H9 (cell line): ENCODE measurements at places on chromosomes 6 and 20.

GRCh38 chr6:11675601-11676000 lies 103.0 kb downstream of the ADTRP start:
- DNase-seq: no peak

DNA sequence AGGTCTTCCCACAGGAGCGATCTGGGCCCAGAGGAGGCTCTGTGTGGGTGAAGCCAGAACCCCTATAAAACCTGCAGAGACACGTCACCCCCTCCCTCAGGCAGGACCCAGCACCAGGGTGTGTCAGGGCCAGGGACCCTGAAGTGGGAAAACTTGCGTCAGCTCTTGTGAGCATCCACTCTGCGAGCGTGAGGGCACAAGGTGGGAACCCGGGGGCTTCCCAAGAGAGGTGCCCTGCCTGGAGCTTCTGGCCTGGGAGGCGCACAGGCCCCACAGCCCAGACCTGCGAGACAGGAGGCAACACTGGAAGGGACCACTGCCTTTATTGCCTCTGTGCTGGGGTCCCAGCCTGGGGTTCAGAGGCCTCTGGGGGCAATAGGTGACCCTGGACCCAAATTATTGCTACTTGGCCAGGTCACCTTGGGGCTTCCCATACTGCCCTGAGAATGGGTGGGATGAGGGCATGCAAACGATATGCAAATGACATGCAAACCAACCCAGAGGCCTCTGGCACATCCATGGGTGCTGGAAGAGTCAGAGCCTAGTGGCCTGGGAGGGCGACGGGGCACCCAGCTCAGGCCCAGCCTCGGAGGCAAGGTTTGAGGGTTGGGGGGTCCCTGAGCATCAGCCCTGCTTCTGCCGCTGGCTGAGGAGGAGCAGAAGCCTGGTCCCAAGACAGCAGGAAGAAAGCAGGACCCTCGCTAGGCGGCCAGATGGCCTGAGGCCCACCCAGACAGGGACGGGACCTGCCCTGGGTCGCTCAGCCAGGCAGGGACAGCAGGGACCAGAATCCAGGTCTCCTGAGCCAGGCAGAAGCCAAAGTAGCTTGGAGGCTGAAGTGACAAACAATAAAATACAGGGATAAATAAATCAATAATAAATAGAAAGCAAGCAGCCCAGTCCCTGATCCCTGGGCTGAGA lies 5.1 kb upstream of the C20orf144 start:
- DNase-seq: no peak

GRCh38 chr6:52577022-52577777 lies at the start of gene TRAM2:
TSS of gene TRAM2 (minus strand) at chr6:52577060. CDS start at chr6:52576915, 145 bp downstream.
- DNase-seq: peak; percentile 80

DNA sequence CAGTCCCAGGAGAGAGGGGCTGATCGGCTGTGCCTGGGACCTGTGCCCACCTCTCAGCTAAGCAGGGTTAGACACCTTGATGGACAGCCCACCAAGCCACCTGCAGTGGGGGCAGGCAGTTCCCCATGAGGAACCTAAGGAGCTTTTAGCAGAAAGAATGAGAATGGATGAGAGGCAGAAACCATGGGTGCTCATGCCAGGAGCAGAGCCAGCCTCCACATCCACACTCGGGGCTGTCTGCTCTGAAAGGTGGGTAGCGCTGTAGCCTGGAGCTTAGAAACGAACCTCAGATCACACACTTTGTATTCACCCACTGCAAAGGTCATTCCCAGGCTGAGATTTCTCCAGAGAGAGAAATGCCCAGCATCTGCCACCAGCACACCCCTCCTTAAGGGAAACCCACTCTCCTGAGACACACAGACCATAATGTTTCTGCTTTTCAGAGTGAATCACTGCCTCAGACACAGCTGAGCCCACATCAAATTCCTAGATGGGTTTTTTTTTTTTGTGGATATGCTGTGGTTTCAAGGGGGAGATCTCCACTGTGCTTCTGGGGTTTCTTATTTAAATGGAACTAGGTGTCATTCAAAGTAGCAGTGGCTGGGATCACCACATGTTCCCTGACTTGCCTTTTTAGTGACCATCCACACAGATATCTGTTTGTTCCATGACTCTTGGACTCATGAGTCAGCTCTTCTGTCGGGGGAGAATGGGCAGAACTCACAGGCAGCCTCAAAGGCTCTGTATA lies 218.9 kb downstream of the EYA2 start:
- no peak for DNase-seq

GRCh38 chr6:100475554-100476320 lies 11.0 kb upstream of the SIM1 start:
- DNase-seq: no peak

GRCh38 chr6:135953818-135954217 lies 102.3 kb downstream of the PDE7B start:
- no peak for DNase-seq

DNA sequence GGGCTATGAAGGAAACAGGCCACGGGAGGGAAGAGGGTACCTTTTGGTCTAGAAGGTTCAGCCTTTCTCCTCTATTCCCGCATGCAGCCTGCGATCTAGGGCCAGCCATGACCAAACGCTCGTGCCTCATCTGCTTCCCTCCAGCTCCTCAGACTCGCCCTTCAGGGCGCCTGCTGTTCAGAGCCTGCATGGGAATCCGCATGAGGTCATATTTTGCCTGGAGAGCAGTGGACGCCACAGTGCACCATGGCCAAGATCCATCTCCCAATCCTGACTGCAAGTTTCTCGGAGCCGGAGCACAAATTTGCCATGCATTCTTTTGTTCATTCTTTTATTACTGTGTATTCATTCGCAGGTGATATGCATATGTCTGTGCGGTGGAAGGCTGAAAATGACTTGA lies 608.1 kb downstream of the QKI start:
- DNase-seq: no peak

DNA sequence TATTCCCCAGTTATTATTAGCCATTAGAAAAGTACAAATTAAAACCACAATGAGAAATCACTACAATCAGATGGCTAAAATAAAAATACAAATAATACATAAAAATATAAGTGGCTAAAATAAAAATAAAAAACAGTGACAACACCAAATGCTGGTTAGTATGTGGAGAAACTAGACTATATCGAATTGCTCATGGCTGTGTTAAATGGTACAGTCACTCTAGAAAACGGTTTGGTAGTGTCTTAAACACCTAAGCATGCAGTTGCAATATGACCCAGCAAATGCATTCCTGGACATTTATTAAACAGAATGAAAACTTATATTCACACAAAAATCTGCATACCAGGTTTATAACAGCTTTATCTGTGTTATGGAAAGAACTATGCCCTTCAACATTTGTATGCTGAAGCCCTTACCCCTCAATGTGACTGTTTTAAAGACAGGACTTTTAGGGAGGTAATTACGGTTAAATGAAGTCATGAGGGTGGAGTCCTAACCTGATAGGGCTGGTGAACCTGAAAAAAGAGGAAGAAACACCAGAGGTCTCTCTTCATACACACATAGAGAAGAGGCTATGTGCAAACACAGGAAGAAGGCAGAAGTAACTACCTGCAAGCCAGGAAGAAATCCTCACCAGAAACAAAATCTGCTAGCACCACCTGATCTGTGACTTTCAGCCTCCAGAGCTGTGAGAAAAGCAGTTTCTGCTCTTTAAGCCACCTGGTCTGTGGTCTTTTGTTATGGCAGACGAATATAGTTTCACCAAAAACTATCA lies 84.9 kb downstream of the ASCC3 start:
- DNase-seq: no peak

DNA sequence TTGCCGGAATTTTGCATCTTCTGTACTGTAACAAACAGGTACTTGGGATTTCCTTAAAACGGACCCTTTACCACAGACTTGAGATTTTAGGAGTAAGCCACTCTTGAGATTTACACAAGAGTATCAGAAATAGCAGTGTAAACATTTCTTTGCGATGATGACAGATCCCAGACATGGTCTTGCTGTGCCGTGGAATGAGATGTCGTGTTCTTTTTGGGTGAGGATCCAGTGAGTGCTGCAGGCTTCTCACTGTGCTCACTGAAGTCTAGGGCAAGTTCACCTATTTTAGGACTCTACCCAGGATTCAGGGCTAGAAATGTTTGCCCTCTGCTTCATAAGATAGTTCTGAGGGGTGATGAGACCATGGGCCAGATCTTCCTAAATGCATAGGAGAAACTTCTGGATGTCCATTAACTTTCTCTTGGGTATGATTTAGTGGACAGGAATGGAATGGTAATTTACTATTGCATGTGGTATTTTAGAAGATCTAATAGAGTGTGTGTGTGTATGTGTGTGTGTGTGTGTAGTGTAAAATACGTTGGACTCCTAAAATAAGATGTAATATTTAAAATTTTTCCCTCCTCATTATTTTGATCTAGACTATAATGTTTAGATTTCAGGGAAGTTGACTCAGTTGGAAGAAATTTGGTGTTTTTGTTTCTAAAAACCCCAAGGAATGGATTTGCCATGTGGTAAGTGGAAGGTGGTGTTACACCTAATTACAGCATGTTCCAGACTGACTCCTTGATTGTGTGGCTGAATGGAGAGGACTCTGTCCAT lies 8.5 kb downstream of the LRRC1 start:
- no peak for DNase-seq

DNA sequence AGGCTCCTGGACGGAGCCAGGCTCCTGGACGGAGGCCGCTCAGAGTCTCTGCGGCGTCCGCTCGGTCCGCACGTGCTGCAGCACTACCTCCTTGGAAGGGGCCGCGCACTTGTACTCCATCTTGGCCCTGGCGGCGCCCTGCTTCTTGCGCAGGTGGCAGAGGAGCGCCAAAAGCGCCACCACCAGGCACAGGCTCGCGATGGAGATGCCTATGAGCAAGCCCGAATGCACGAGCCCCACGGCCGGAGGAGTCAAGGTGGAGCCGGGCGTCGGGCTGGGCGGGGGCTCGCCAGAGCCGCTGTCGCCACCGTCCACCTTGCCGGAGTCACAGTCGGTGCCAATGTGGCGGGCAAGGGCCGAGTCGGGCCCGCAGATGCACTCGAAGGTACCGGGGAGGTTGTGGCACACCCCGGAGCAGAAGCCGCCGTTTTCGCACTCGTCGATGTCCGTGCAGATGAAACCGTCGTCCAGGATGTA lies 1.7 kb downstream of the THBD start:
- DNase-seq: peak; percentile 74

DNA sequence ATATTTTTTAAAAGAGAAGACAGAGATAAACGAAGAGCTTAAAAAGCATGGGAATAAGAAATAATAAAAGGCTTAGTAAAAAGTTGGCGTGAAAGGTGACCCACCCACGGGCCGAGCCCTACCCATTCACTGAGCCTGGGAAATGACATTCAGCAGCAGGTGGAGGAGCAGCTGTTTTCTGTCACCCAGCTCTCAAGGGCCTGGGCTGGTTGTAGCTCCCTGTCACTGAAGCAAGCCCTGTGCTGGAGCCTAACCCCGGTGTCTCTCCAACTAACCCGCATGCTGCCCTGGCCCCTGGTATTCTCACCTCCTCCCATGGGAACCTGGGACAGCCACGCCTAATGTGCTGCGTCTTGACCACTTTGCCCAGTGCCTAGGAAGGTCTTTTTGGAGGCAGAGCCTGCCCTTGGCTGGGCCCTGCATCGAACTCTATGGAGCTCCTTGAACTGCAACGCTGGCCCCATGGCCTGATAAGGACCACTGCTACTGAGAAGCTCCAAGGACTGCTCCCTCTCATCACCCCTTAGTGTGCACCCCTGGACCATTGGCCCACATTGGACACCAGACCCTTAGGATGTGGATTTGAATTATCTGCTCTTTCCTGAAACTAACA lies 68.8 kb upstream of the IYD start:
- no peak for DNase-seq

- no peak for DNase-seq
These were observed 827.5 kb upstream of the CITED2 start for GRCh38 chr6:140201787-140202458.

DNA sequence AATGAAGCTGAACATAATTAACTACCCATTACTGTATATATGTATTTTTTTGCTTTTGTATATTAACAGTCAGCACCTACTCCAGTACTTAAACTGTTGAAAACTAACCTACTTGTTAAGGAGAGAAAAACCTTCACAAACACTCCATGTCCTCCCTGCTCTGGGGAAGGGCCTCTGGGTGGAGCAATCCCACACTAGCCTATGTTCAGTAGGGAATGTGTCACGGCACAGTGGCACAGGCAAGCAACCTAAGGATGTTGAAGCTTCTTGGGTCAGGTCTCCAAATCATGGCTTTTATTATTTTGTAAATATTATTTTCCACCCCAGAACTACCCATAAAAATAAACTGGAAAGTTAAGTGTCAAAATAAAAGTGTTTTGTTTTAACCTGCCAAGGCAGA lies 5.3 kb downstream of the MAN1A1 start:
- no peak for DNase-seq

DNA sequence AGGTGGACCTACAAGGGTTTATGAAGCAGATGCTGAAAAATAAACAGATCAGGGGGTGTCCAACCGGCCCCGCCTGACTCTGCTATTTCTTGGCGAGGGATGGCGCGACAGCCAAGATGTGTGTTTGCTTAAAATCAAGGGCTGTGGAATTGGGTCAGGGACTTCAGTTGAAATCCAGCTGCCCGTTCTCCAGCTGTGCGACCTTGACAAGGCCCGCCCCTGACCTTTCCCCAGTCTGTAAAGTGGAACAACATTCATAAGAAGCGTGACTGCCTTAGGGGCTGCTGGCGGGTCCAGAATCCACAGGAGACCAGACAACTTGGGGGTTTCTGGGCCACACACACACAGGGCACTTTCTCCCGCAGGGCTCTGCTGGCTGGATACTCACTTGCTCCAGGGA lies 517.5 kb downstream of the PREX1 start:
- no peak for DNase-seq

DNA sequence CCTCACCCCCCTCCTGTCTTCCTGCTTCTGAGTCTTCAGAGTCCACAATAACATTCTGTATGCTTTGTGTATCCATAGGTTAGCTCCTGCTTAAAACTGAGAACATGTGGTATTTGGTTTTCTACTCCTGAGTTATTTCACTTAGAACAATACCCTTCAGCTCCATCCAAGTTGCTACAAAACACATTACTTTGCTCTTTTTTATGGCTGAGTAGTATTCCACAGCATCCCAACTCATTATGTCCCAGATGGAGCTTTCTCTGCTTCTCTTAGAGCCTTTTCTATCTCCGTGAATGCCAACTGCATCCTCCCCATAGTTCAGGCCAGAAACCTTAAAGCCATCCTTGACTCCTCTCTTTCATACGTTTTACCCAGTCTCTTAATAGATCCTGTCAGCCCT lies 55.8 kb downstream of the STMND1 start:
- DNase-seq: no peak

DNA sequence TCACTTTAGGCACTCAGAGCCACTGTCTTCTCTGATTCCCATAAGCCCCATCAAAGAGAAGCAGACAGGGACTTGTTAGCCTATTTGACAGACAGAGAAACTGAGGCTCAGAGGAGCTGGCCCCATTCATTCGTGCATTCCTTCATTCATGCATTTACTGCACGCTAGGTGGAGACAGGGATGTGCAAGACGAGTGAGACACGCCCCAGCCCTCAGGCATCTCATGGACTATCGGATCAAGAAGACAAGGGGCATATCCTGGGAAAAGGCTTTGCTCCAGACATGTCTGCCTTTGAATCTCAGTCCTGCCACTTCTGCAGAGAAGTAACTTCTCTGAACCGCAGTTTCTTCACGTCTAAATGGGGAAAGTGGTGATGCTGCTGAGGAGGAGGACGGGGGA lies 54.1 kb downstream of the BPIFB1 start:
- DNase-seq: no peak
